ENCODE measurements at places on chromosomes 5 and 9.

DNA sequence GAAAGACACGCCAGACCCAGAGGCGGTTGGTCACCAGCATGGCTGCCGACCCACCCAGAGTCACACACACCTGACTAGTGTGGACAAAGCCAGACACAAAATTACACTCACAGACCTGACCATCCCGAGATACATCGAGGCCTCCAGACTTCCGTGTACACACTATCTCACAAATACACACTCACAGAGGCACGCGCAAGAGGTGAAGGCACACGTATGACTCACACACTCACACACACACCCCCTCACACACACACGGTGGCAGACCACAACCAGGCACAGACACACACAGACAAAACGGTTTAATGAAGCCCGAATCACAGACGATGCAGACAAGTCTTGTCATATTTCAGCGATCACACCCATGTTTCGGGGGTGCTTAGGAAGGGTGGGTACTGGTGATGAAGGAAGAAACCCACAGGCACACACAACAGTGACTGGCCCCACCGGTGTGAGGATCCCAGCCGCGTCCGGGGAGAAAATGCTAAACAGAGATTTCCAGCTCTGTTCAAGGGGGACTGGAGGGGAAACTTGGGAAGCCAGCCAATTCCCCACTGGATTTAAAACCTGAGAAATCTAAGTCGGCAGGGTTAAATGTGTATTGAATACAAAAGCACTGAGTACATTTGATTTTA, 51.3 kb downstream of the CRB2 start:
- no peak for DNase-seq

GRCh38 chr9:87529671-87530070, 32.0 kb downstream of the DAPK1 start:
- DNase-seq = peak; percentile 38

DNA sequence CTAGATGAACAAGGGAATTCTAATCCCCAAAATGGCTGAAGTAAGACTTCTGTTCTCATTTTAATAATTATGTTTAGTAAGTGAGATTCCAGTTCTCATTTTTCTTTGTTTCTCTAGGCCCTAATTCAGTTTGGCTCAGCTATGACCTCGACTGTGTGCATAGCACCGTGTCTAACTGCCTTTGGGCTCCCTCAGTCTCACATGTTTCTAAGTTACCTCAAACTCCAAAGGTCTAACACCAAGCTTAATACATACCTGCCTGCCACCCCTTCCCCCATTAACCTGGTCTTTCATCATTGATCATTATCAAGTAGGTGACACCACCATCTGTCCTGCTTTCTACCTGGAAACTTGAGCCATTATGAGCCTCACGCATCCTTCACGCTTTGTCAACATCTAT, 273.2 kb downstream of the SAXO1 start:
- no peak for DNase-seq

GRCh38 chr9:83029531-83030137, 33.3 kb downstream of the RASEF start:
- no peak for DNase-seq

GRCh38 chr9:98924946-98925820, 18.5 kb upstream of the COL15A1 start:
- no peak for DNase-seq

GRCh38 chr5:134902071-134902801, 2.7 kb upstream of the PCBD2 start:
- no peak for DNase-seq

DNA sequence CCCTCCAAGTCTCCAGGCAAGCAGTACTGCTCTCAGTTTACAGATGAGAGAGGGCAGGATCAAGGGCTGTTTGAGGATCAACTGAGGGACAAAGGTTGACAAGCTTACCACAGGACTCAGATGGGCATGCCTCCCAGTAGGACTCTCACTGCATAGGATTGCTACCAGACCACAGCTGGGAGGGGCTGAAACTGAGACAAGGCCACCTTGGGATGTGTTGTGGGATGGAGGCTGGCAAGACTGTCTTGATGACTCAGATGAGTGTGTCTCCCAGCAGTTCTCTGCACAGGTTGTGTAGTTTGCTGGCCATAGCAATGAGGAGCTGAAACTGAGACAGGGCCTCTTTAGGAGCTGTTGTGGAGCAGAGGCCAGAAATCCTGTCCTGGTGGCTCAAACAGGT, 222.2 kb upstream of the IRX1 start:
- peak; percentile 8 for DNase-seq

- no peak for DNase-seq
Measured at GRCh38 chr9:112439171-112439570, 47.5 kb upstream of the KIAA1958 start.

DNA sequence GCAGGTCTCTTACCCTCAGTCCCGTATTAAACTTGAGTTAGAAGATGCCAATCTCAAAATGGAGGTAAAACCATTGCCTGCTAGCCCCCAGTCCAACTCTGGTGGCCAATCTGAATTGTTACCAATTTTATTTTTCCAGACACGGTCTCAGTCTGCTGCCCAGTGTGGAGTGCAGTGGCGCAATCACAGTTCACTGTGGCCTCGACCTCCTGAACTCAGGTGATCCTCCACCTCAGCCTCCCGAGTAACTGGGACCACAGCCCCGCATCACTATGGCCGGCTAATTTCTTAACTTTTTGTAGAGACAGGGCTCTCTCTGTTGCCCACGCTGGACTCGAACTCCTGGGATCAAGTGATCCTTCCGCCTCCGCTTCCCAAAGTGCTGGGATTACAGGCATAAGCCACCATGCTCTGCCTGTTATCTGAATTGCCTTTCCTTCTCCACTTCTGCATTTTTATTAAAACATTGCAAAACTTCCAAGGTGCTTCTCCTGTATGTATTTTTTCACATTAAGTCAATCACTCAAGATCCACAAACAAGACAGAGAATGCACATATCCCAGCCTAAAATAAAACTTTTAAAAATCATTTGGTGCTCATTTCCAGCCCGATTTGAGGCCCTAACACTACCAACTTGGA, 2.3 kb downstream of the FANCC start:
- no peak for DNase-seq

- DNase-seq = no peak
Measured at GRCh38 chr5:133487093-133487492, 125.2 kb downstream of the FSTL4 start.

- no peak for DNase-seq
Measured at GRCh38 chr9:25939126-25939525, 260.9 kb upstream of the TUSC1 start.

GRCh38 chr5:165119175-165119574, 1613.8 kb downstream of the MAT2B start:
- no peak for DNase-seq

DNA sequence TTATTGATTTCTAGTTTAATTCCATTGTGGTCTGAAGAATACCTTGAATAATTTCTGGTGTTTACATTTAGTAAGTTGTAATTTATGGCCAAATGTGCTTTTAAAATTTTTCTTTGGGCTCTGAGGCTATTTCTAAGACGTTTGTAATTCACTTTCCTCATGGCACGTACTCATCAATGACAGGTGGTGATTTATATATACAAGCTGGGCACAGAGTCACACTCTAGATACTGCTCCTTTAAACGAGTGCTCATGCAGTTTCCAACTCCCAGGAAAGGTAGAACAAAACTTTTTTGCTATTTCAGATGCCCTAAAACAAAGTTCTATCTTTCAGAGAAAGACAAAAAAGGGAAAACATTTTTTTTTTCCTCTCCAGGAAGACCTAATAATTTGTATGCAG, 146.9 kb downstream of the AUH start:
- no peak for DNase-seq
